CD4-positive, alpha-beta T cell treated with Interleukin-15 for 1 hour (primary cell): ENCODE measurements at places on chromosomes 12 and 14.

- DNase-seq = no peak
Measured at GRCh38 chr12:120076651-120077050, 39.9 kb downstream of the RAB35 start.

- no peak for DNase-seq
Measured at GRCh38 chr14:78921856-78922255, 751.7 kb downstream of the NRXN3 start.

DNA sequence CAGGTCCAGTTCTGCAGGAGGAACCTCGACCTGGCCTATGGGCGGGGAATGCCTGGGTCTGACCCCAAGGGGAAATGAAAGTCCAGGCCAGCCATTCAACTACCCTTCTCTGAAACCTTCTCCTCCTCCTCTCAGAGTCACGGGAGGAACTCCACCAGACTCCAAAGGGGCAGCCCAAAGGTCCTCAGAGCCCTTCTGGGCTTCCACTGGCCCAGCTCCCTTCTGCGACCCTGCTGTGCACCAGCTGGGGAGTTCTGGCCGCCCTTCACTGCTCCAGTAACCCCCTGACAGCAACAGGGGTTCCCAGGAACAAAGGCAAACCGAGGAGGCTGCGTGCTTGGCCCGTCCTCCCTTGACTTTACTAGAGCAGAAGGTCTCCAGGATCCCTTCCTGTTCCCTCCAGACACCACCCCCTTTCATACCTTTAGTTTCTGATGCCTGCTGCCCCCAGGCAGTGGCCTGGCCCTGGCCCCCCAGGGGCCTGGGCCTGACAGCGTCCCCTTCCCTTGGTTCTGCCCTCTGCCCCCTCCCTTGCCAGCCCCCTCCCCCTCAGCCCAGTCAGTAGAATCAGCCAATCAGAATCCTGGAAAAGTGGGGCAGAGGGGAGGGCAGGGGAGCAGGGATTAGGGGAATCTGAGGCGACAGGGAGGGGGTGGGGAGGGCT lies 850 bp upstream of the ZNF385A start:
- peak; percentile 66 for DNase-seq

- no peak for DNase-seq
Measured at GRCh38 chr12:103707446-103707845, 120.4 kb downstream of the STAB2 start.

- DNase-seq = no peak
Measured at GRCh38 chr12:10301103-10301502, 6.6 kb upstream of the KLRD1 start.

- no peak for DNase-seq
Measured at GRCh38 chr14:83355609-83356008, 1822.0 kb upstream of the SEL1L start.
